Stimulated activated naive B cell treated with anti-CD40 and anti-IgM and Interleukin-4, amounts not matched to agents 10 μg/mL and 1 μg/mL and 100 μg/mL, for 72 hours (primary cell): ENCODE measurements at places on chromosomes 5 and 9.

- DNase-seq = no peak
These were observed 85.3 kb downstream of the FAM114A2 start for GRCh38 chr5:153953411-153953810.

DNA sequence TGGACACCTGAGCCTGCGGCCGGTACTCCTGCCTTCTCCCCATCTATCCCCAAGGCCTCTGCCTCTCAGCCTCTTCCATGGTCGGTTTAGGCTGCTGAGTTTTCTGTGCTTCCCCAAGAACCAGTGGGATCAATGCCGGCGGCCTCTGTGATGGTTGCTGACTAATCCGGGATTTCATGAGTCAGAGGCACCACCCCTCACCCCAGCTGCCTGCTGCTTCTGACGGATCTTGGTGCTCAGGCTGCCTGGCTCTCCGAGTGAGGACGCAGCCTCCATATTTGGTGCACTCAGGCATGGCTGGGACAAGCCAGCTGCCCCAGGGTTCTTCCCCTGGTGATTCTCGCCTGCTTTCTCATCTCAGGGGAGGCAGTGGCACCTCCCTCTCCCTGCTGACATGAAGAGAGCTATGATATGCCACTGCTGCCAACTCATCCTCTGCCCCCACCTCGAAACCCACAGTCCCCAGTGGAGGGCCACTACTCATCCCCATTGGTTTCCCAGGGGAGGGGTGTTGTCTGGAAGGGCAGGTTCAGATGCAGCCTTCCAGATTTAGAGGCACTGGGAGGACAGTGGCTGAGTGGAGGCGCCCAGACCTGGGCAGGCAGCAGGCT lies 3.3 kb upstream of the MAN1B1 start:
- peak; percentile 81 for DNase-seq

DNA sequence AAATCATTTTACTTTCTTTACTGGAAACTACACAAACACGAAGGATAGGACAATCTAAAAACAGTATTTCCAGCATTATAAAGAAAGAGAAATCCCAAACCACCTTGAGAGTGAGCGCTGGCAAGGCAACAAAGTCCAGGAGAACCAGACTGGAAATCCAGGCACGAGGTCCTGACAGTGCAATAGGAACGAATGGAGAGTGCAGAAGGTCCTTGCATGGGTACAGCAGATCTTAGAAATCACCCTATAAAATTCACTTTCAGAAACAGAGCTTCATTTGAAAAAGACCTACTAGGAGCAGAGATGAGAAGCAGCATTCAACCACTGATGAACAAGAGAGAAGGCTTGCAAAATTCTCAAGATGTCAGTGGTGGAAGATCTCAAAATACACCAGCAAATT lies 133.7 kb upstream of the ST8SIA4 start:
- no peak for DNase-seq

- DNase-seq = no peak
These were observed 13.0 kb downstream of the APBA1 start for GRCh38 chr9:69658987-69659675.

DNA sequence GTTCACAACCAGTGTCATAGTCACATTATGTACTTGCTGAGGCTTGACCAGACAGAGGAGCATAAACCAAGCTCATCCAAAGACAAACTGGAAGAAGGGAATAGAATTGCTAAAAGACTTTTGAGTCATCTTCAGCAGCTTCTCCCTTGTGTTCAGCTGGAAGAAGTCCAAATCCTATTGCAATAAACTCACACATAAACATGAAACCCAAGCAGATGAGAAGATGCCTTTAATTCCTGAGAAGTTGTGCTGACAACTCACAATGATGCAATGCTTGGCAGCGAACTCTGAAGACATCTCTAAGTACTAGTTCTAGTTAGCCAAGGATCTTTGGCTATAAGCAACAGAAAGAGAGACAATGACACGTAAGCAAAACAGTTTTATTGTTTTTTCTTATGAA lies 642.1 kb downstream of the KCTD16 start:
- DNase-seq = no peak

- DNase-seq = no peak
These were observed 330.8 kb upstream of the RFX3 start for GRCh38 chr9:3856592-3856991.

DNA sequence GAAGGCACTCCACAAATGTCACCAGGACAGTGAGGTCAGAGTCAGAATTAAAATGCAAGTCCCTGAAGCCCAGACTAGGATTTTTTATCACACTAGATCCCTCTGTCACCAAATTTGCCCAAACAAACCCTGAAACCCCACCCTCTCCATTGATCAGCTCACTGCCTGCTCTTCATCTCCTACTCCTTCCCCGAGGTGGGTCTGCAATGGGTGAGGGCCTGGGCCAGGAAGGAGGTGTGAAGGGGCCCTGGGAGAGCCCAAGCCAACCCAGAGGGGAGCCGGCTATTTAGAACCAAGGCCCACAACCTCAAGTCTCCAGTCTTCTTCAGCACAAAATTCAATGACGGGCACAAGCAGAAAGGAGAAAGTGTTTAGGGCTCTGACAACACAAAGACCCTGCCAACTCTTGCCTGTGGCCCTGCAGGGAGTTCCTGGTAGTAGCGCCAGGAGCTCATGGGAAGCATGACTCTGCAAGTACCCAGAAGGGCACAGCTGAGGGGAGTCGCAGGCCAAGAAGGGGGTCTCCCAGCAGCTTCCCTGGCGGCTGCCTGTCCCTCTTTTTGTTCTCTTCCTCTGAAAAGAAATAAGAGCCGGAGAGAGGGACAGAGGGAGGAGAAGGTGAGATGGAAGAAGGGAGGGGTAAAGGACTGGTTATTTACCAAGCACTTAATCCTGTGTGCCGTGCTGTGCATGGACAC lies 5.5 kb downstream of the FOXI1 start:
- no peak for DNase-seq

GRCh38 chr9:137582286-137582860 lies 3.6 kb upstream of the DPH7 start:
- DNase-seq = no peak

- DNase-seq = no peak
These were observed 74.5 kb upstream of the MAP3K1 start for GRCh38 chr5:56740868-56741267.

GRCh38 chr5:74934949-74935751 lies 69.0 kb upstream of the FAM169A start:
- no peak for DNase-seq

GRCh38 chr9:35935755-35936509 lies 22.0 kb downstream of the OR2S2 start:
- DNase-seq = no peak

DNA sequence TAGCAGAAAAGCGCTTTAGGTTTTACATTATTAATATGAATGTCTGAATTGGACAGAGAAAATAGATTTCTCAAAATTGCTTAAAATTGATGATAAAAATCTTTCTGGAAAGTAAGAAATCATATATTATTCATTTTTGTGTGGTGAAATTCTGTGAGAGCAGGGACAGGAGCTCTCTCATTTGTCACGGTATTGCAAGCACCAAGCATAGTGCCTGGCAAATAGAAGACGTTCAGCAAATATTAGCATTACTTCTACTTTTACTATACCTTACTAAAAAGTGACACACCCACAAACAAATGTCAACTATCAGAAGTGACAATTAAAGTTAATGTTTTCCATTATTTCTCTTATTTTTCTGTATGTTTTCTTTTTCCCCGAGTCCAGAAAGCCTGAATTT lies 69.1 kb downstream of the XRCC4 start:
- DNase-seq = no peak

DNA sequence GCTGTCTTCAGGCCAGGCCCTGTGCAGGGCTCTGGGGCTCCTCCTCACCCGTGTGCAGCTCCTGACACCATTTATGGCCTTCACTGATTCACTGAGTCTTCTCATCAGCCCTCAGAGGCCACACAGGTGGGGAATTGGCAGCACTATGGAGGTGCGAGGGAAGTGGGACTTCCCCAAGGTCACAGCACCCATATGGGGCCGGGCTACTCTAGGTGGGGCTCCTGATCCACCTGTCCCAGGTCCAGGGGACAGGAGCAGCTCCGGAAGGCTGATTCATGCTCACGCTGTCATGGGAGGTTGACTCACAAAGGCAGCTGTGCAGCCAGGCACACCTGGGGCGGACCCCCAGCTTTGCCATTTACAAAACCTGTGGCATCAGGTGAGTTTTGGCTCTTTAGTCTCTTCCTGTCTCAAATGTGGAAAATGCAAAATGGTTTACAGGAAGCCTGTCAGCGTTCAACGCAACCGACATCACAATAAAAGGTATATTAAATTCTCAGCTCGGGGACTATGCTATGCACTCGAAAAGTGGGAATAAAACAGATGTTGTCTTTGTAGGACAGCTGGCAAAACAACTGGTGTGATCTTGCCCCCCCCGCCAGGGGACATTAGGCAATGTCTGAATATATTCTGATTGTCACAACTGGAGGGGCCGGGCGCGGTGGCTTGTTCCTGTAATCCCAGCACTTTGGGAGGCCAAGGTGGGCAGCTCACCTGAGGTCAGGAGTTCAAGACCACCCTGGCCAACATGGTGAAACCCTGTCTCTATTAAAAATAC lies 15.0 kb downstream of the NAIF1 start:
- no peak for DNase-seq

DNA sequence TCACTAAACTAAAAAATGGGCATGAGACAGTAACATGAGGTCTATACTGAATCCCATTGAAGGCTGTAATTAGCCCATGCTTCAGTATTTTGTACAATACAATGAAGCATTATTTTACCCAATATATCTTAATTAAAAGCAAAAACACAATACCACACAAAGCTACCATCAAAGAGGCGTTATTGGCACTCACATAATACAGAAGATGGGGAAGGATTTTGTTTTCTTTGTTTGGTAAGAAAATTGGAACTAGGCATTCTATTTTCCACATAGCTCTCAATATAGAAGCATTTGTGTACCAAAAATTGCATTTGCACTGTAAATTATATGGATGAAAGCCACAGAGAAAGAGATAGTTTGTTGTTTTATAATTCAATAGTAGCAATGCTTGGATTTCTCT lies 761.0 kb downstream of the EFNA5 start:
- DNase-seq = no peak

DNA sequence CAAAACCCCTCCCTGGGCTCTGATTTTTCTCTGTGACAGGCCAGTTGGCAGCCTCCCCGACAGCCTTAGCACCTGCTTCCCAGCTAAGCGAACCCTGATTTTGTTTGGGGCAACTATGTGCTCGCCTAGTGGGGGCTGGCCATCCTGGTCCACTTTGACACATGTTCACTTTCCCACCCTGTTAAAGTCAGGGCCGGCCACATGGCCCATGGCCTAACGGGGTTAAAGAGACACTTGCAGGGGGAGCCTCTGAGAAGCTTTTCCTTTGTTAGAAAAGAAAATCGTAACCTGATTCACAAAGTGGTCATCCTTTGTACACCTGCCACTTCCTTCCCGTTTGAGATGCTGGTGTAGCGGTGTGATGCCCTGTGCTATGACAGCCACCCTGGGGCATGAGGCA lies 1.3 kb upstream of the CACNA1B start:
- no peak for DNase-seq

DNA sequence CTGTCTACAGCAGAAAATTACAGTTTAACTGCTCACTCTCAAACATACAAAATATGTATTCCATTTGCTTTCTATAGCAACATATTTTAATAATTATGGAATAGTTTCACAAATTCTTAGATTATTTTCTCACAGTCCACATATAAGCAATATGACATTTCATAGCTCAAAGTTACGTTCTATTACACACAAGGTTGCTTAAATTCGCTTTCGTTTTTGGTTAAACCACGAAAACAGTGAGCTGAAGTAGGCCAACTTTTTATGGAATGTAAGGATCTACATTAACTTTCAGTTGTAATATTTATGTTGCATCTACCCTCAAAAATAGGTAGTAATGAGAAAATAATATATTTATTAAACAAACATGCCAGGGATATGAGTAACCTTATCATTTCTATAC lies 966.0 kb upstream of the ACO1 start:
- no peak for DNase-seq

DNA sequence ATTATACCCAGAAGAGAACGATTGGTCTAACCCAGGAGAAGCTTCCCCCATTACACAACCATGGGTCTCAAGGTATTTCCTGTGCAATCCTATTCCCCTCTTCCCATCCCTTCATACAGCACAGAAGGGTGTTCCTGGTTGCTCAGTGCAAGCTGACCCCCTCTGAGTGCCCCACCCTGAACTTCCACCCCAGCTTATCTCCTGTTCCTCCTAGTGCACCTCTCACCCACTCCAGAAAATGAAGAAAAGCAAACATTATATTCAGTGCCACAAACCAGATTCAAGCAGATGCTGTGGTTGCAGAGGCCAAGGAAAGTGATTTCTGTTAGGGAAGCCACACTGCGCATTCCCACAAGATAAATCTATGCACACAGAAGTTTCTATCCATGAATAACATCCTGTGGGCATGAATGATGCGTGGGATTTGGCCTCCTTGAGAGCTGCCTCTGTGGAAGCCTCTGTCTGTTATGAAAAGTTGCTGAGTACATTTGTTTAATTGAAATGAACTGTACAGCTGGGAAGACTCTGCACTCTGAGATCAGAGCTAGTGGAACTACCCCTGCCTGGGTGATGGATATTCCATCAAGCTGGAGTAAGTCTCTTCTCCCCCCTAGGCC lies 2.2 kb upstream of the OR2S2 start:
- DNase-seq = no peak

- DNase-seq = peak; percentile 41
These were observed 1.2 kb downstream of the CDKN2B-AS1 start for GRCh38 chr9:21995666-21996398.

DNA sequence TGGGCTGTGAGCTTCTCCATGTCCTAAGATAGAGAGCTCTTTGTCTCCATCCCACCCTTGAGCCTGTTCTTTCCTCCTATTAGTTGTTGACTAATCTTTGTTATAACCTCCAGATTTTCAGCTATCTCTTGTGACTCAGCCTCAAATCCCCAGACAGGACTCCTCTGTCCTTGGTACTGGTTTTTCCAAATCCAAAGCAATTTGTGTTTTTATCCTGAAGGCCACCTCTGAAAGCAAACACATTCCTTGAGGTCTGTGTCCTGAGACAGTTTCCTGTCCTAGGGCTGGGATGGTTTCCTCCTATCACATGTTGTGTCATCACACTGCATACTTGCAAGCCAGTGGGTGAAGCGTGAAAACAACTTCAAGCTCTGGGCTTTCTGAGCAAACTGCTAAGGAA lies 8.5 kb downstream of the TNC start:
- DNase-seq = no peak

- DNase-seq = no peak
These were observed 153.3 kb upstream of the SLC12A2 start for GRCh38 chr5:127930311-127930710.

DNA sequence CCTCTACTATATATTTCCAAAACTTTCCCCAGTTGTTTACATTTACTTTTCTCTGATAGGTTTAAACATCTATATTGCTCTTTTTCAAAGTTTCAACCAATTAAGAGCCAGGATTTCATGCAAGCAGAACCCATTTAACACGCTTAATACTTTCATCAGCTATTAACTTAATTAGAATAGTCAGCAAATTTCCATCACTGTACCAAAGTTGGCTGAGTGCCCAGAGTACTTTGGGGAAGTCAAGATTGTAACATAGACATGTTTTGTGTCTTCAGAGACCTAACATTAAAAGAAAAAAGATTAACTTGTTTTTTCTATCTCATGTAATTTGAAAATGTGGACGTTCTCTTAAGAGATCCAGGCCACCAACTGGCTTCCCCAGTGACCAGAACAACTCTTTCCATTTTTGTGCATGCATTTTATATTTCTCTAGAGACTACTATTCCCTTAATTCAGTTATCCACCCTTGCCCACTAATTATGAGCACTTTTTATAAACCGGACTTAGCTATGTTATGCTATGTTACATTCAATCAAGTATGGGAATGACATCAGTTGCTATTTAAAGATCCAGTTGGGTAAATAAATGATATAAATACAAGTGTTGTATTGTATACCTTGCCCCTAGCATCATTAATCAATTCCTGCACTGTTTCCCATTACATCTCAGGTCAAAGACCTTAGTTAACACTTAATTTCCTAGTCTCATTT lies 478.1 kb upstream of the NMUR2 start:
- no peak for DNase-seq

- no peak for DNase-seq
These were observed 25.0 kb downstream of the TNFSF8 start for GRCh38 chr9:114905170-114905940.
